ENCODE measurements at places on chromosomes 12 and 14. TPM values are rescaled to one million over a fixed set of nuclear protein-coding genes. Genes with fewer than 3 reads are reported as not detected.

Gene TMEM63C
- polyA plus RNA-seq = 4.4 TPM

- no peak overlapping the region for H3K27ac ChIP-seq
- H3K4me1 ChIP-seq = no peaks in the 10 kb centered on the region
- H3K4me3 ChIP-seq = no peak overlapping the region
- no peak for DNase-seq
These were observed 10.1 kb upstream of the SLC6A15 start for GRCh38 chr12:84922693-84923092.

DNA sequence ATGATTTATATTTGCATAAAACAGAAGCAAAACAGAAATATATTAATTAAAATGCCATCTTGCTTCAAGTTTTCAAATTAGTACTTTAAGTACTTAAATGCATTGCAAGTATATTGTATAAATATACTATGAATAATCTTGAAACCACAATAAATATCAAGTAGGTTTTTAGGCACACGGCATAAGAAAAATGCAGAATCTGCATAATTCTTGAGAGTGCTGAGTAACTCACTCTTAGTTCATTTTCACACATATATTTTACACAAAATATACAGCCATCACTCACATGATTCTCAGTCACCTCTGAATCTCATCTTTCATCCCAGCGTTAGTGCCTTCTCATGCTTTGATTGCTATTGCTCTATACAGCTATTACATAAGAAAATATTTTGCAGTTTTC lies 51.9 kb downstream of the SLC6A15 start:
- H3K4me1 ChIP-seq = no peaks in the 10 kb centered on the region
- no peak overlapping the region for H3K4me3 ChIP-seq
- H3K27me3 ChIP-seq = no peaks in the 10 kb centered on the region
- DNase-seq = no peak

DNA sequence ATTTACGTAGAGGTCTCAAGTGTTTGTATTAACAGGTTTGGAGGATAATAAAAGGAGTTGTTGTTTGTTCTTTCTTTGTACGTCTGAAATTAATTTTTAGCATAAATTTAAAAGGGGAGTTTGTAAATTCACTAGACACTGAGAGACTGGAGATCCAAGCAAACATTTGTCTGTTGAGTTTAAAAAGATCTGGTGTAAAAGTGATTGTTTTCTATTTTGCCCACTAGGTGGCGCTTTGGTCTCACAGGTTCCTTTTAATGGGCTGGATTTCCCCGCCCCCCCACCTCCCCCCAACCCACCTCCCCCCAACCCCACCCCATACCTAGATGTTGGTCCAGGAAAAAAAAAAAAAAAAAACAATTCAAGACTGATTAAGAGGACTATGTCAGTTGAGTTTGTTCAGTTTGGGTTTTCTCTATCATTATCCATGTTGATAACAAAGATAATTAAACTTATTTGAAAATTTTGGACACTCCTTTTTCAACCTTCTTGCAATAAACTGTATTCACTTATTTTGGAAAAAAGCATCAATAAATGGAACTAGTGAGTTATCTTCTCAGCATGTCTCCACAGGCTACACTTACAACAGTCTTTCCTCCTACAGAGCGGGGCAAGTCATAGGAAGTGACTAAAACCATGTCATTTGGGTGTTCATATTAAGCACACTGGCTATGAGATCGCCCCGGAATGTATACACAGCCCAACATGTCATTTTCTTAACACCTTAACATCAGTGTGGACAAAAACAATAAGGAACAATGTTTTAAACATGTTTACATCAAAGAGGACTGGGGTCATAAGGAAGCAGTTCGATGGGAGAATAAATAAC lies 841.1 kb downstream of the NRXN3 start:
- H3K4me3 ChIP-seq = no peak overlapping the region
- peak; percentile 20 for DNase-seq
- no peaks in the 10 kb centered on the region for H3K27me3 ChIP-seq
- H3K4me1 ChIP-seq = no peaks in the 10 kb centered on the region
- no peaks in the 10 kb centered on the region for H3K36me3 ChIP-seq

- H3K27me3 ChIP-seq = no peaks in the 10 kb centered on the region
- no peaks in the 10 kb centered on the region for H3K36me3 ChIP-seq
- H3K27ac ChIP-seq = peak overlapping the region; percentile 84
- H3K4me3 ChIP-seq = no peak overlapping the region
These were observed 5.6 kb downstream of the OR10P1 start for GRCh38 chr12:55642267-55642666.

Gene GDF3
- polyA plus RNA-seq = not detected

Gene SPTSSA
- polyA plus RNA-seq = 14.2 TPM

Gene HSPB8
- polyA plus RNA-seq = not detected

Gene PCNX1
- polyA plus RNA-seq = 8.1 TPM

- no peaks in the 10 kb centered on the region for H3K36me3 ChIP-seq
- H3K4me3 ChIP-seq = peak overlapping the region; percentile 43
- peak overlapping the region; percentile 49 for H3K27ac ChIP-seq
- H3K4me1 ChIP-seq = peaks cover 47% of the 10 kb centered on the region
These were observed 40.2 kb downstream of the TAOK3 start for GRCh38 chr12:118332511-118332910.

GRCh38 chr12:72219937-72220336 lies 52.2 kb upstream of the TRHDE start:
- no peaks in the 10 kb centered on the region for H3K4me1 ChIP-seq
- no peaks in the 10 kb centered on the region for H3K36me3 ChIP-seq
- no peaks in the 10 kb centered on the region for H3K27me3 ChIP-seq
- H3K27ac ChIP-seq = no peak overlapping the region

- no peak overlapping the region for H3K27ac ChIP-seq
- H3K4me3 ChIP-seq = no peak overlapping the region
- H3K36me3 ChIP-seq = no peaks in the 10 kb centered on the region
- DNase-seq = no peak
- no peaks in the 10 kb centered on the region for H3K27me3 ChIP-seq
These were observed 4.7 kb upstream of the DIO2 start for GRCh38 chr14:80215756-80216581.

Gene FAM90A1
- polyA plus RNA-seq = not detected

DNA sequence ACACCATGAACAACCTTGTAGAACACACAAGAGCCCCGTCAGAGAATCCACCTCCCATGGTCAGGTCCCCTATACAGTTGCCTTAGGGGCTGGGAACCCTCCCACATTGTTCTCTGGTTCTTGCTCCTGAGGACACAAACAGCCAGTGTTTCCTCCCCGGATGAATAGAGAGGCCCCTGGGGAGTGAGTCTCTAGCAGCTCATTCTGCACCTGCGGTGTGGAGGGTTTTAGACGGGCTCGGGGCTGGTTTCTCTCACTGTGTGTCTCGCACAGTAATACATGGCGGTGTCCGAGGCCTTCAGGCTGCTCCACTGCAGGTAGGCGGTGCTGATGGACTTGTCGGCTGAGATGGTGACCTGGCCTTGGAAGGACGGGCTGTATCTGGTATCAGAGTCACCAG lies 1052.1 kb downstream of the TMEM121 start:
- DNase-seq = no peak
- H3K4me3 ChIP-seq = no peak overlapping the region
- H3K36me3 ChIP-seq = no peaks in the 10 kb centered on the region
- no peak overlapping the region for H3K27ac ChIP-seq
- H3K4me1 ChIP-seq = no peaks in the 10 kb centered on the region
- H3K27me3 ChIP-seq = no peaks in the 10 kb centered on the region

DNA sequence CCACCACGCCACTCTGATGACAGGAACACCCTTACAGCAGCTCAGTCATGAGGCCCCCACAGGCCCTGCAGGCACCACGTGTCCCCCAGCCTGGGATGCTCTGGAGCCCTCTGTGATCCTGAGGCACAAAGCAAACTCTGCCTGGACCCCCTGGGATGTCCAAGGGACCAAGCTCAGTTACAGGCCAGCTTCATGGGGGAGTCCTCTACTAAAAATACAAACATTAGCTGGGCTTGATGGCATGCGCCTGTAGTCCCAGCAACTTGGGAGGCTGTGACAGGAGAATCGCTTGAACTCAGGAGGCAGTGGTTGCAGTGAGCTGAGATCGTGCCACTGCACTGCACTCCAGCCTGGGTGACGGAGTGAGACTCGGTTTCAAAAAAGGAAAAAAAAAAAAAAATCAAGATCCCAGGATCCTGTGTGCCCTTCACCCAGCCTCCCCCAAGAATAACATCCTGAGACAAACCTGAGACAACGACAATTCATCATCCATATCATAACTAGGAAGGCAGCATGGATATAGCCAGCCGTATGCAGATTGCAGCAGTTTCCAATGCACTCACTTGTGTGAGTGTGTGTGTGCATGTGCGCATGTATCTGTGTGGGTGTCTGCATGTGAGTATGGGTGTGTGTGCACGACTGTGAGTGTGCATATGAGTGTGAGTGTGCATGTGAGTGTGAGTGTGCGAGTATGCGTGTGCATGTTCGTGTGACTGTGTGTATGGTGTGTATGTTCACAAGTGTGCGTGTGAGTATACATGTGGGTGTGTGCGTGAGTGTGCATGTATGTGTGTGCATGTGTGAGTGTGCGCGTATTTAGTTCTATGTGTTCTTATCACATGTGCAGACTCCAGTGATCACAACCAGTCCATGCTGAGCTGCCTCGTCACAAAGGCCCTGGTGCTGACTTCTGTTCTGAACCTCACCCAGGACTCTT lies 52.1 kb downstream of the NCOR2 start:
- no peak overlapping the region for H3K27ac ChIP-seq
- no peak overlapping the region for H3K4me3 ChIP-seq
- peaks cover 34% of the 10 kb centered on the region for H3K4me1 ChIP-seq
- DNase-seq = no peak
- H3K36me3 ChIP-seq = peaks cover 19% of the 10 kb centered on the region

GRCh38 chr14:96965885-96966595 lies 168.9 kb downstream of the VRK1 start:
- H3K4me1 ChIP-seq = peaks cover 26% of the 10 kb centered on the region
- no peak overlapping the region for H3K27ac ChIP-seq
- no peak overlapping the region for H3K4me3 ChIP-seq
- H3K27me3 ChIP-seq = no peaks in the 10 kb centered on the region
- no peaks in the 10 kb centered on the region for H3K36me3 ChIP-seq

DNA sequence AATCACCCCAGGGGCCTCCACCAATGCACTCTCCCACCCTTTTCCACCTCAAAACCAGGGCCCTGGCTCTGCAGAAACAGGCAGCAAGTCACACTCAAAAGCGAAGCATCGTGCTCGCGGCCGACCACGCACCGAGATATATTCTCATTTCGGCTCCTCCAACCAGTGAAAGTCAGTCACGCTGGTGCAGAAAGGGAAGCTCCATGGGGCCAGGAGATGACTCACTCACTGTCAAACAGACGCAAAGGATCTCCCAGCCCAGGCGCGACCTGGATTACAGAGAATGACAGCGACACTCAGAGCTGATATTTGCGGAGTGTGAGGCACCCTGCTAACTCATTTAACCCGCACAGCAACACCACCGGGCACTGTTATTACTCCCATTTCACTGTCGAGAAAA lies 173.6 kb downstream of the CALM1 start:
- no peaks in the 10 kb centered on the region for H3K36me3 ChIP-seq
- H3K4me3 ChIP-seq = no peak overlapping the region
- no peaks in the 10 kb centered on the region for H3K27me3 ChIP-seq
- no peaks in the 10 kb centered on the region for H3K4me1 ChIP-seq
- no peak for DNase-seq
- H3K27ac ChIP-seq = no peak overlapping the region

Gene CACNA1C
- not detected for polyA plus RNA-seq

- no peak overlapping the region for H3K27ac ChIP-seq
- no peaks in the 10 kb centered on the region for H3K36me3 ChIP-seq
- no peaks in the 10 kb centered on the region for H3K27me3 ChIP-seq
- H3K4me1 ChIP-seq = no peaks in the 10 kb centered on the region
These were observed 185.1 kb upstream of the CDKN3 start for GRCh38 chr14:54211551-54212308.

DNA sequence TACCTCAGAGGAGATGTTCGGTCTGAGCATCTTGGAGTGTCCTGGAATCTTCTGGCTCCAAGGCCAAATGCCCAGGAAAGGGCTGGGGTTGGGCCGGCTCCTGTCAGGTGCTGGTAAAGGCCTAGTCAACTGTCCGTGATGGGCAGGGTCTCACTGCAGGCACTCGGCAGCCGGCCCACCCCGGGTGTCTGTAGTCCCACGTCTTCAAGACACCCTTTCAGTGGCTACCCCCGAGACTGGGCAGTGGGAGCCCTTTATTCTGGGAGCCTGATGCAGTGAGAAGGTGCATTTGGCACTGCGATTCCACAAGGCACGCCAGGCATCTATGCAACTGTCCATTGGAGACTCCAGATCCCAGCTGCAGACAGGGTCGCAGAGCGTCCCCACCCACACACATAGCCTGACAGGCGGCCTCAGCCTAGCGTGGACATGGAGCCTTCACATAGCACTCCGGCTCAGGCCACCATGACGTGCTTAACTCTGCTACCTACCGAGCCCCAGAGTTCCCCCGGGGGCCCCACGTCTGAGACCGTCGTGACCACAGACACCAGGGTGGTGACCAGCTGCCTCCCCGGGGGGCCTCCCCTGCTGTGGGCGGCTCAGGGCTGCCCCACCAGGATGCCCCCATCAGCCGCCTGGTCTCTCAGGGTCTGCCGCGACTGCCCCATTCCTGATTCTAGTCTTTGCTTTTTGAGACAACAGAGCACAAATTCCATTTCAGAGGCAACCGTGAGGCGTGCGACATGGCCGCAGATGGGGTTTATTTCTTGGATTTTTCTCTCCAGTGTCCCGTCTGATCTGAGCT lies 331.8 kb upstream of the SFSWAP start:
- no peak for DNase-seq
- no peaks in the 10 kb centered on the region for H3K36me3 ChIP-seq
- no peaks in the 10 kb centered on the region for H3K4me1 ChIP-seq
- no peaks in the 10 kb centered on the region for H3K27me3 ChIP-seq
- no peak overlapping the region for H3K27ac ChIP-seq
- H3K4me3 ChIP-seq = no peak overlapping the region

DNA sequence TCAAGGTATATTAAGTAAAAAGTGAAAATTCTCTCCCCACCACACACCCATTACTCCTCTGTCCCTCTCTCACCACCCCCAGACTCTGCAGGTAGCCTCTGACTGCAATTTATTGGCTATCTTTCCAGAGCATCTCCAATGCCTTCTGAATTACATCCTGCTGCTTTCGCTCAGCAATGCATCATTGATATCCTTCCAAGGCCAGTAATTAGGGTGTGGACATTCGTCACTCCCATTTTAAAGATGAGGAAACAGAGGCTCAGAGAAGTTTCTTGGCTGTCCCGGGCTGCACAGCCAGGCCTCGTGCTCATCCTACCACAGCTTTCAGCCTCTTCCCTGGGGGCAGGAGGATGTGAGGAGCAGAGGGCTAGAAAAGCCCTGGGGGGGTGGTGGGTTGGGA lies 23.6 kb upstream of the PGF start:
- no peaks in the 10 kb centered on the region for H3K4me1 ChIP-seq
- no peak for DNase-seq
- H3K27me3 ChIP-seq = no peaks in the 10 kb centered on the region
- no peak overlapping the region for H3K4me3 ChIP-seq
- H3K27ac ChIP-seq = no peak overlapping the region
